Epithelial cell of prostate (primary cell): ENCODE measurements at places on chromosomes 7 and 10.
A peak's percentile ranks its signal among the peaks of the same experiment; 100 is the strongest.

GRCh38 chr7:128119036-128119435, 87.8 kb upstream of the LRRC4 start:
- DNase-seq, result no peak

GRCh38 chr10:44395396-44395795, 10.5 kb upstream of the CXCL12 start:
- DNase-seq, result no peak

GRCh38 chr10:3886641-3887251, 101.7 kb upstream of the KLF6 start:
- peak; percentile 60 for DNase-seq

DNA sequence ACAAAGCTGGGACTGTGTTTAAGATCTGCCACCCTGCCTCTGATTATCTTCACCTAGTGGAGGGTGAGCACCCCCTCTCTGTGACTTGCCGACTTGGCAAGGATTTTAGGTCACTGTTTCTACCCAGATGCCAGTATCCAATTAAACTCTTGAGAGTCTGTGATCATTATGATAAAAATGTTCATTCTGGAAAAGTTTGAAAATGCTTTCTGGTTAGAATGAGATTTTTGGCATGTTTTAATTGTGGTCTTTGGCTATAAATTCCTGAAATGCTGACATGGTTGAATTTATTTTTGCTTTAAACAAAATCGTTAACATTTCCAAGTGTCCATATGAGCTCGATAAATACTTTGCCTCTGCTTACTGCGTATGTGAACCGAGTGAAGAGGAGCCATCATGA, 221.4 kb downstream of the BICC1 start:
- DNase-seq, result no peak

DNA sequence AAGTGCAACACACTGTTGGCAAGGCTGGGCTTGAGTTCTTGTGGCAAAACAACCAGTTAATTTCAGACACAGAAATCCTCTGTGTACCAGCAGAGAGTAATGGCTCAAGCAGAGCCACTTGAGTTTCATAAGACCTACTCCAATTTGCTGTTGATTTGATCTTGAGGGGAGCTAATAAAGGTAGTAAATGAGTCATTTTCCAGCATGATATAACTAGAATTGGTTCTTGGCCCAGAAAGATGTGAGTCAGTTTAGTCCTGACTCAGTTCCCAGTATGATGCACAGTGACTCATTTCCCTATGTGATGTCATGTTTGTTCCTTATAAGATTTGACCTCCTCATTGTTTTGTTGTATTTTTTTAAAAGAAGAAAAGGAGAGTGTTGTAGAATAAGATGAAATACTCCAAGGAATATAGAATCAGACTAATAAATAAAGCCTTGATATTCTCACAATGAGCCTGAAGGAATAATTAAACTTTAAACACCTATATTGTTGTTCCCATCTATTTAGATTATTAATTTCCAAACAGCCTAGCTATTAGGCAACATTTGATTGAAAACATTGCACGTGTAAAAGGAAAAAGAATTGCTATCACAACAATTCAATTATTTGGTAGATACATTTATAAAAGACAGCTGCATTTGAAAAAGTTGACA, 186.2 kb downstream of the REEP3 start:
- peak; percentile 97 for DNase-seq
